CMK (cell line): ENCODE measurements at places on chromosomes 16 and 17.

GRCh38 chr16:47858333-47858982 is 297.3 kb downstream of the ABCC12 start:
- no peak for DNase-seq

GRCh38 chr17:5508810-5509209 is 22.4 kb downstream of the MIS12 start:
- no peak for DNase-seq

DNA sequence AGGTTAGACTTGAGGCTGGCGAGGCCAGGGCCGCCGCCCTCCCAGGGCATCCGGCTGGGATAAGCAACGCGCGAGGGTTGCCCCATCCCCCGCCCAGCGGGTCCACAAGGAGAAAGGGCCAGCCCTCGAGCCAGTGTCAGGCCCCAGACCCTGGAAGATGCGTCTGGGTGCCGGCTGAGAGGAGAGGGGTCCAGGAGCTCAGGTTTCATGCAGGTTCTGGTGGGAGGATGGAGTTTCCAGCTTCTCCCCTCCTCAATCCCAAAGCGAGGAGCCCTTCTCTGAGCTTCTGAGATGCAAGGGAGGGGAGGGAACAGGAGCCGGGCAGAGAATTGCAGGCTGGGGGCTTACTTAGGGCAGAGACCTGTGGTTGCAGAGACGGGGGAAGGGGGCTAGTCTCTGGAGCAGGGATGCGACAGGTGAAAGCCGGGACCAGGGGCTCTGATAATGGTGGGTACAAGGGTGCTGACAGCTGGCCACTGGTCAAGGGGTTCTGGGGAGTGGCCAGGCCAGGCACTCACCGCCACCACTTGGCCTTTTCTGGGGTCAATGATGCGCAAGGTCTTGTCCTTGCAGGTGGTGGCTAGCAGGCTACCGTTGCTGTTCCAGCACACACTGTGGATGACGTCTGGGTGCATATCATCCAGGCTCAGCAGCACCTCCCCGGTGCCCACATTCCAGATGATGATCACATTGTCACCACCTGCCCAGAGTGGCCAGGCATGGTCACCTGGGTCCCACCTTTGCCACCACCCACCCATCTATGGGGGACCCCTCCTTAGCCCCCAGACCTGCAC is 4.2 kb downstream of the CORO6 start:
- peak; percentile 47 for DNase-seq

- DNase-seq = peak; percentile 73
These were observed 7.7 kb downstream of the IL34 start for GRCh38 chr16:70653809-70654771.

DNA sequence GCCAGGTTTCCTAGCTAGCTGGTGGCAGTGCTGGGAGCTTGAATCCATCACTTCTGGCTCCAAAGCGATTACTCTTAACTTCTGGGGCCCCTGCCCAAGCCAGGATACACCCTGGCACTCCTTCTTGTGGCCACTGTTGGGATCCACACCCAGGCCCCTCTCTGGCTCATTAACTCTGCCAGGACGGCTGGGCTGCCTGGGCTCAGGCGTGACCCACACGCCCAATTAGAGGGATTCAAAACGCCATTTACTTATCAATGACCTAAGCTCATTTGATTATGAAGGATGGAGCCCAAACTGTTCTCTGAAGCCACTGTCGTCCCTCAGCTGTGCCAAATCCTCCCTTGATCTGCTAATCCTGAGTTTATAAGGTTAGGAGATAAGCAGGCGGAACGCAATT is 79.7 kb upstream of the BRD7 start:
- no peak for DNase-seq

- no peak for DNase-seq
These were observed 679 bp upstream of the PSKH1 start for GRCh38 chr16:67892375-67892774.

DNA sequence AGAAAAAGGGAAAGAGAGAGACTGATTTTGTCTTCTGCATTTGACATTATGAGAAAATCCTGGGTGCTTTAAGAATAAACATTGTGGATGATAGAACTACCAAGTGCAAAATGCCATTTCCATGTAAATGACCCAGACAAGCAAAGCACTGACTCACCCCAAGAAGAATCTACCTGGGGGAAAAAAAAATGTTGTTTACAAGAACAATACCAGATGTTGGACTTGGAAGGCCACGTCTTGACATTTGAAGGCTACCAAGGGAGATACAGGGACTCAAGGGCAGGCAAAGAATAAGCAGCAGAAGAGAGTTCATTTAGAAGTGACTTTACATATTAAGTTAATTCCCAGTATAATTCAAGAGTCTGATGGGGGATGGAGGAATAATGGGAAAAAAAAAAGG is 125.3 kb downstream of the TMEM114 start:
- no peak for DNase-seq

- DNase-seq = no peak
These were observed 41.1 kb downstream of the TMEM132E start for GRCh38 chr17:34620458-34620857.

- no peak for DNase-seq
These were observed 373.0 kb upstream of the DYNLRB2 start for GRCh38 chr16:80167657-80168390.

DNA sequence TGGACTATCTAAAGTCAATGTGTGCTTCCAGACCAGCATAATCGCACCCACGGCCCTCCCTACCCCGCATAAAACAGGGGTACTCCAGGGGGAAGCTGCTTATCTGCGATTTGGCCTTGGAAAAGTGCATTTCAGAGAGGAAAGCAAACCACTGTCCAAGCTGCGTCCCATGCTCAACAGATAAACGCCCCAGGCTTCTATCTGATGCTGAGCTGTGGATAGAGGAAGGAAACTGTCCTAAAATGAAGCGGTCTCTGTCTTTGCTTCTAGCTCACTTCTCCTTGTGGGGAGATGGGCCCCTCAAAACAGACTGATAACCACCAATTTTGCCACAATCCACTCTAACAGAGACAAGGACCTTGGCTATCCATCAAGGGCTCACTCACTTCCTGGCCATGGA is 160.5 kb upstream of the TNRC6C start:
- DNase-seq = peak; percentile 89

GRCh38 chr17:36085765-36086164 is 4.2 kb downstream of the CCL3 start:
- DNase-seq = no peak

- DNase-seq = no peak
These were observed 20.0 kb downstream of the ADAMTS18 start for GRCh38 chr16:77414752-77415231.

DNA sequence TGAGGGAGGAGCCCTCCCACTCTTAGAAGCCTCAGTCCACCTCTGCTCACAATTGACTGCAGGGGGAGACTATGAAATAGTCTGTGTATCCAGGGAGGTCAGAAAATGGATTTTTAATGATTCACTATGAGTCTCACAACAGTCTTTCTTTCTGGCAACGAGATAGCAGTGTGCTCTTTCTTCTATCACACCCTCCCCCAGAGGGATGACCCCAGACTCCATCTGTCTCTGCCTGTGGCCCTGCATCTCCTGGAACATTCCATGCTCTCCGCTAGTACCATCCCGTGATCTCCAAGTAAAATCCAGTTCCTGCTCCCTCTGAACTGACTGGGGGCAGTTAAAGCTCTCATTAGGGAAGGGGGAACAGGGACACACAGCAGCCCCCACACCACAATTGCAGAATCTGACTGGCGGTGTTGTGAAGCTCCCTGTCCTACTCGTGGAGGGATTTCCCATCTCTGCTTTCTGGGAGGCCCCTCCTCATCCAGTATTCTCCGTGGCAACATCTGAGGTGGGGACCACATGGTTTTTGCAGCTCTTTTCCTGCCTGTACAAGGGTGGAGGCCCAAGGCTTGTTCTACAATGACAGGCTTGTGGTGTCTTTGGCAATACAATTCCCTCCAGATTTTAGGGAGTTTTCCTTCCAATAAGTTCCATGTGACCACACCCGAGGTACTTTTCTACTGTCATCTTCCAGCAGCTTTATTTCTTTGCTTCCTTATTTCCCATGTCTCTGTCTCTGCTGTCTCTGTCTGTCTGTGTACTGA is 19.4 kb downstream of the NATD1 start:
- DNase-seq = no peak

DNA sequence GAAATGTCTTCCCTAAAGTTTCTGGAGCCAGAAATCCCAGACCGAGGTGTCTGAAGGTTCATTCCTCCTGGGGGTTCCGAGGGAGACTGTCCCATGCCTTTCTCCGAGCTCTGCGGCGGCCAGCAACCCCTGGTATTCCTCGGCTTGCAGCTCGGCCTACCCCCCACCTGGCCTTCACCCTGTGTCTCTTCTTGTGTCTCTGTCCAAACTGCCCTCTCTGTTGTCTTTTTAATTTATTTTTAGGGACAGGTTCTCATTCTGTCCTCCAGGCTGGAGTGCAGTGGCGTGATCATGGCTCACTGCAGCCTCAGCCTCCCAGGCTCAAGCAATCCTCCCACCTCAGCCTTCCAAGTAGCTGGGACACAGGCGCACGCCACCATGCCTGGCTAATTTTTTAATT is 211.7 kb downstream of the SEC14L1 start:
- no peak for DNase-seq

DNA sequence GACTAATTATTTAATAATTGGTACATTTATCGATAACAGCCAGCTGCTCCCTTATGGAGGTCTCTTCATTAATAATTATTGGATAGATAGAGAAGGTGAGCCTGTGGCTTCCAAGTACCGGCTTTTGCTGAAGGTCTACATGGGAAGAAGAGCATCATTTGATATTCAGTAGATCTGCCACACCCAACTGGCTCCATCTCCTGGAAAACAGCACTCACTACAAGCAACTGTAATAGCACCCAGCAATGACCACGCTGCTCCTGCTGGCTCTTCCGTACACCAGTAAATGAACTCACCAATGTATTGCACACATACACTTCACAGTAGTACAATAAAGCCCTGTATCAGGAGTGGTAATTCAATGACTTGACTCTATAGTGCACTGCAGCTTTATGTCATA is 19.5 kb downstream of the MARVELD3 start:
- no peak for DNase-seq

- no peak for DNase-seq
These were observed 23.1 kb downstream of the RAB11FIP4 start for GRCh38 chr17:31414550-31414918.

- no peak for DNase-seq
These were observed 3.1 kb upstream of the USP7 start for GRCh38 chr16:8966817-8967131.

GRCh38 chr16:22653876-22654275 is 143.2 kb downstream of the NPIPB5 start:
- no peak for DNase-seq

DNA sequence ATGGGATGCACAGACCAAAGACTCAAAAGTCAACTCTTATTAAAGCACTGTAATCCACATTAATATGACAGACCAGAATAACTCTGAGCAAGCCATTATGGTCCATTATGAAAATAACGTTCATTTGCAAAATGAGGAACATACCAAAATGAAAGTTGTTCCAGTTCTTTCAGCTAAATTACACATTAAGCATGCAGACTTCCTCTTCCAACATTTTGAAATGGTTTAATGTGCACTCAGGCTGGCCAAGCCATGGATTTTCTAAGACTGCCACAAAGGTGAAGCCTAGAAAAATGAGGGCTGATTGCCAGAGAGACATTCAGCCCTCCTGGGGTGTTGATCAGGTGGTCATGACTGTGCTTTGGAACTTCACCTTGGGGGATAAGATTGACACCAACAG is 56.7 kb upstream of the NOG start:
- no peak for DNase-seq

- no peak for DNase-seq
These were observed 40.2 kb downstream of the SLC7A5 start for GRCh38 chr16:87828907-87829621.

DNA sequence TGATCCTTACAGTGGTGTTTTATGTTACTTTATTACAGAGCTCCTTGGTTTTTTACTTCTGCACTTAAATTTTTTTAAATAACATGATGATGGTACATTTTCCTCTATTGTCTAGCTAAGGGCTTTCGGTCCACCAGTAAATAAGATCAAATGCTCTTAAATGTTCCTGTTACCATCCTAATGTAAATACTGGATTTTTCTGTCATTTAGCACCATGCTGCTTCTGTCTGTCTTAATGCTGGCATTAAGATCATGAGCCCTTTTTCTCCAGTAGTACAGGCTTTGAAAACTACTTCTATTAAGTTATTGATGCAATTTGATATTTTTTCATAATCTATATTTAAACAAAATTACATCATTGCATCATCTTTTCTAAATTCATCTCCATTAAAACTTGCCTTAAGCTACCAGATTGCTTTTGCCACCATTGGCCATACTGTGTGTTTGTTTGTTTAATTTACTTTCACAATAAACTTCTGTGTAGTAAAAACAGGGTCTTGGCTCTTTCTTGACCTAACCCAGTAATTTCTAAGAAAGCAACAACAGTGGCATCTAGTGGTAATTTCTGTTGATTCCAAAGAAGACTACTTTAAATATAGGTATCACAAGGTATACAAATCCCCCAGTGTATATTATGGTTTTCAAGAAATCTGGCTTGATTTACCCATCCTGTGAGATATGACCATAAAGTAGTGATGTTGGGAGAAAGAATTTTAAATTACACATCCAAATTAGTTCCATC is 9.0 kb upstream of the PHAF1 start:
- DNase-seq = no peak

DNA sequence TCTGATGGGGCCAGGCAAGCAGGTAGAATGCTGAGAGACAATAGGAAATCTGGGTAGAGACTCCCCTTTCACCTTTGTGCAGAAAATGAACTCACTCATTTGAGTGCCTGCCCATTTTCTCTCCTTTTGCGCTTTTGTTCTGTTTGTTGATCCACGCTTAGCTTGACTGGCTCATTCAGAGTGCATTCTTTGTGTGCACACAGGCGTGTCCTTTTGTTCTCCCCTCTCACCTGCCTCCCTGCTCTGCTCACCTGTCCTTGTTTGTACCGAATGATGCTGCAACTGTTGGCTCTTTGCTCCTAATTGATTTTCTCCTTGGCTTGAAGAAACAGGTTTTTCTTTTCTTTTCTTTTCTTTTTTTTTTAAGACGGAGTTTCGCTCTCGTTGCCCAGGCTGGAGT is 15.8 kb downstream of the PGS1 start:
- no peak for DNase-seq

DNA sequence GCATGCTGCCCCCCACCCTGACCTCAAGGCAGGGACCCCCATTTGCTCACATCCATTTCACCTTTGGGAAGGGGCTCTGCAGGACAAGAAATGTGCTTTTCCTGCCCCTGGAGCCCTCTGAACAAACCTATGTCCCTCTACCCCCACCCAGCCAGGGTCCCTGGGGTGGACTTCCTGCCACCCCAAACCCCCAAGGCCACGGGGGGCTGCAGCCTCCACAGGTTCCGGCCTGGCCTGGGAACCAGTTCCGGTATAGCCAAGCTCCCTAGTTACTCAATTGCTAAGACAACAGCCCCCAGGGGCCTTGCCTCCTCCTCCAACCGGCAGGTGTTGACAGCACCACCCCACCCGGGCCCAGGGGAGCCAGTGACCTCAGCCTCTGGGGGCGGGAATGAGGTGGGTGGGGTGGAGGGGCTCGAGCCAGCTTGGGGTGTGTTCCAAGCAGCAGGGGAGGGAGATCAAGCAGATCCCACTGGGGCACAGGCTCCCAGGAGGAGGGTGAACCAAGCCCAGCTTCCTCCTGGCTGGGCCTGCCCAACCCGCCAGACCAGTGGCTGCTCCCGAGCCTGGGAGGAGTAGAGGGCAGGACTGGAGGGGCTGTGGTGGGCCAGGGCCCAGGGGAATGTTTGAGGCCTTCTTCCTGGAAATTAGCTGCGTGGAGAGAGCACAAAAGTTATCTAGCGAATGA is 6.6 kb downstream of the PNMT start:
- DNase-seq = peak; percentile 54

- no peak for DNase-seq
These were observed 157.1 kb upstream of the WSCD1 start for GRCh38 chr17:5913032-5913531.

GRCh38 chr17:64281962-64282752 is 19.1 kb upstream of the TEX2 start:
- no peak for DNase-seq

- no peak for DNase-seq
These were observed 49.3 kb upstream of the MNT start for GRCh38 chr17:2450016-2450650.
